ENCODE measurements at places on chromosomes 2 and 18.

DNA sequence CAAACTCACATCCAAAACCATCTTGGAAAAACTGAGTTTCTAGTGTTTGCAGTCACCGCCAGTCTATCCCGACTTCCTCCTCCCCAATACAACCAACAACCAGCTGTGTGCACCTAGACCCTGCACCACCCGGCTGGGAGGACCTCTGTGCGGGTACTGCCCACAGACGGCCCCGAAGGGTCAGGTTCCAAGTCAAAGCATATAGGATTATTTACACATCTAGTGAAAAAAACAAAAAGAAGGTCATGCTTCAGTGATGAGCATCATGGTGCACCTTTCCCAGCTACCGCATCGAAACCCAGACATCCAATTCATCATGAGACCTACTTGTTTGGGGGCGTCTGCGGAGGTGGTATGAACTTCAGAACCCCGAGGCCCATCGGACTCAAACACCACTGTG, 124.8 kb downstream of the ZNF516 start:
- DNase-seq = no peak

DNA sequence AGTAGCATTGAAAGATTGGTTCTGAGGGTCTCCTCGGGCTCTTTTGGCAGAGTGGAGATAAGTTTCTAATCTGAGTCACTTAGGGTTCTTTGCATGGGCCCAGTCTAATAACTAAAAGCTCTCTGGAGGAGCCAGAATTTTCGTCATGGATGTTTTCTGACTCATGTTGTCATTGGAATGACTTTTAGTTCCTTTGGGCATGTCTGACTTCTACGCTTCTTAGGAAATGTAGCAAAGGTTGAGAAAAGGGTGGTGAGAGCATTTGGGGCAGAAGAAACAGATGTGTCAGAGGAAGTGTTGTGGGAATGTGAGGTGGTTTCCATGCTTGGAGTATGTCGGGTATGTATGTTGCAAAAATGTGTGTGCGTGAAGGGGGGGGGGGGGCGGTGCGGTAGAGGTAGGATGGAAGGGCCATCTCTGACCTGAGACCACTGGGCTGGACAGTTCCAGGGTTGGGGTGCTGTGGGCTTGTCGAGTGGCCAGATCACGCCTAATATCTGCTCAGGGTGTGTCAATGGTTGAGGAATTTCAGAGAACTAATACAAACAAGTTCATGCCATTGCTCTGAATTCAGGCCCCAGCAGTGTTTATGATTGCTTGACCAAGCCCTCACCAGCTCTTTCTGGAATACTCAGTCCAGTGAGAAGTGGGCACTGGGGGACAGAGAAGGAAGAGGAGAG, 26.9 kb downstream of the KLHL29 start:
- DNase-seq = no peak

- DNase-seq = no peak
These were observed 101.6 kb upstream of the SIX3 start for GRCh38 chr2:44839771-44840502.

DNA sequence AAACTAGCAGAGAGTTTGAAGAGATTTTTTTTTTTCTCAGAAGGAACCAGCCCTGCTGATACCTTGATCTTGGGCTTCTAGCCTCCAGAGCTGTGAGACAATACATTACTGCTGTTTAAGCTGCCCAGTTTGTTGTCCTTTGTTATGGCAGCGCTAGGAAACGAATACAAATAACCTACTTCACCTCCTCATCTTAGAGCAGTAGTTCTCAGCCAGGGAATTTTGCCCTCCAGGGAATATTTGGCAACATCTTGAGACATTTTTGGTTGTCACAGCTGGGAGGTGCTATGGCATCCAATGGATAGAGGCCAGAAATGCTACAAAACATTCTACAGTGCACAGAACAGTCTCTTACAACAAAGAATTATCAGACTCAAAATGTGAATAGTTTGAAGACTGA, 43.9 kb upstream of the BCL11A start:
- DNase-seq = no peak

- no peak for DNase-seq
These were observed 342.4 kb upstream of the ETAA1 start for GRCh38 chr2:67054728-67055127.

DNA sequence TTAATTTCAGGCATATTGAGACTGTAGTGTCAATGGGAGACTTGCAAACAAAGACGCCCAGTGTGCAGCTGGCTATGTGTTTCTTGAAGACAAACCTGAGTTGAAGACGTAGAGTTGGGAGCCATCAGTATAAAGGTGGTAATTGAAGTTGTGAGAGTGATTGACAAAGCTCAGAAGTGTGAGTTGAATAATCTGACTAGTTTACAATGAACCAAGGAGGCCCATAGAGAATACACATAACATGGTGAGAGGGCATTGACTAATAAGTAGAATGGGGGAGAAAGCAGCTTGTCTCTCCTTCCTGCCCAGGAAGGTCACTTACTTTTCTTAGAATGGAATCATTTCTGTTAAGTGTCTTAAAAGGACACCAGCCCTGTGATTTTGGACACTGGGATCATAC, 14.1 kb downstream of the SP110 start:
- DNase-seq = no peak

DNA sequence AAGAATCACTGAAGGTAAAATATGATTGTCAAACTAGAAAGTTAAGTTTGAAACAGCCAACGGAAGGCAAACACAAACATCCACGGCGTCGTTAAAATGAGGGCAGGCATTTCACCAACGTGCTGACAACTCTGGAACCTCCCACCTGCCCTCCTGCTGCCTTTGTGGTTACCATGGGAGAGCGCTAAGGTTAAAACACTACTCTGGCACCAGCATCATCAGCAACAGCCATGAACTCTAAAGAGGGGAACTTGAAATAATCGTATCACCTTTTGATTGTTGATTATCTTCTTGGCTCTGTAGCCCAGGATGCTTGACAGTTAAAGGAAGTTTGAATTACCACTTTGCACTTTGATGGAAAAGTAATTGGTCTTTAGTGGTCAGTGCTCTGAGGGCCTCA, 34.7 kb downstream of the CYB5A start:
- no peak for DNase-seq

DNA sequence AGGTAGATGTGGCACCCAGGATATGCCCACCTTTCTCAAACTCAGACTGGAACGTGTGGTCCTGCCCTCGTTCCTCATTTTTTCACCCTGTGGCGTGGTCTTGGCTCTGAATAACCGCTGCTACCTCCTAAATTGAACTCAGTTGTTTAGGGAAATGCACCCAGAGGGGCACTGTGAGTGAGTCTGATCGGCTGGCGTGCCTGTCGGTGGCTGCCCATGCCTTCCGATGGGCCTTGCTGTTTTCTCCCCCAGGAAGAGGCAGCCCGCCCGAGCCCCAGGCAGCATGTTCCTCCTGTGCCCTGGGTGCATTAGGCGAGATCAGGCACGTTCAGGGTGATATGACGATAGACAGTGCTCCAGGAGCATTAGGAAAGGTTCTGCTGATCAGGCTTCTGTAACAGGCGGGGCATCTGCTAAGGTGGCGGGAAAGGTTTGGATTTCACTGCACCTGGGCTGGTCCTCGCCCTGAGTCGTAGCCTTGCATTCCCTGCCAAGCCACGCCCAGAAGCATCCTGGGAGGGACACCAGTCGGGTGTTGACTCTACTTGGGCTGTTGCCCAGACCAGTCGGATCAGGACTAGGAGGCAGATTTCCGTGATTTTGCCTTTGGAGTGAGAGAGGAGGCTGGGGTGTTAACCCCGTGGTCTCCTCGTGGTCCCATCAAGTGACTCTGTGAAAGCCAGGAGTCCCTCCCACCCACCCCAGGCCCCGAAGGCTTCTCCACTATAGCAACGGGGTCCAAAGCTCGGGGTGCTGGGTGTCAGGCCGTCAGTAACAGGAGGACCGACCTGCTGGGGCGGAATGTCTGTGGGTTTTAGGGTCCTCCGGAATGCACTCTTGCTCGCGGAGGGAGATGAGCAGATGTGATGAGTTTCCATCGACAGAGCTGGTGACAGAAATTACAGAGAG, 75.1 kb downstream of the SH3BP4 start:
- DNase-seq = no peak

- no peak for DNase-seq
These were observed 49.7 kb downstream of the HPCAL1 start for GRCh38 chr2:10352361-10352760.

- DNase-seq = no peak
These were observed 135.3 kb downstream of the CCDC148 start for GRCh38 chr2:158321264-158321663.

GRCh38 chr2:71878626-71879508, 268.8 kb downstream of the CYP26B1 start:
- no peak for DNase-seq

DNA sequence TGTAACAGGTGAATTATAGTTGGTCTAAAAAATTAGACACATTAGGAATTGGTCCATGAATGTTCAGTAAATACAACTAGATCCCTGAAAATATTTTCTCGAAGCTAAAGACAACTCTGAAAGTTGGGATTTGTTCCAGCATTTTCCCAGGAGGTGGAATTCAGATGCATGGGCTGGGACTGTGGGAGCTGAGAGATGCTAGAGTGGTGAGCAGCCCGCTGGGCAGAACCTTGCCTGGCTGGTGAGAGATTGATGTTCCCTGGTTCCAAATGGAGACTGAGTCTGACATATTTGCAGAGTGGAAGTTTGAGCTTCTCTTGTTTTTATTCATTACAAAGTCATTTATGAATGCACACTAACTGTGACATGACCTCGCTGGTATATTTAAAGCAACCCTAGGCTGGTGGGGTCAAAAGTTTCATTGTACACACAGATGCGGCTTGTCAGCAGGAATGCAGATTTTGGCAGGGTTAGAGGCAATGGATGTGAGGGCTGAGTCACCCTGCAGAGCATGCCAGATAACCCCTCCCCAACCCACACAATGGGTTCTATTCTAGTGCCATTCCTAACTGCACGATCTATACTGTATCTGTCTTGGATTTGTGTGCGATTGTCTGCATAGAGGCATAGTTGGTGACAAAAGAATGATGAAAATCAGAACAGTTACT, 23.5 kb upstream of the TMEM178A start:
- no peak for DNase-seq

DNA sequence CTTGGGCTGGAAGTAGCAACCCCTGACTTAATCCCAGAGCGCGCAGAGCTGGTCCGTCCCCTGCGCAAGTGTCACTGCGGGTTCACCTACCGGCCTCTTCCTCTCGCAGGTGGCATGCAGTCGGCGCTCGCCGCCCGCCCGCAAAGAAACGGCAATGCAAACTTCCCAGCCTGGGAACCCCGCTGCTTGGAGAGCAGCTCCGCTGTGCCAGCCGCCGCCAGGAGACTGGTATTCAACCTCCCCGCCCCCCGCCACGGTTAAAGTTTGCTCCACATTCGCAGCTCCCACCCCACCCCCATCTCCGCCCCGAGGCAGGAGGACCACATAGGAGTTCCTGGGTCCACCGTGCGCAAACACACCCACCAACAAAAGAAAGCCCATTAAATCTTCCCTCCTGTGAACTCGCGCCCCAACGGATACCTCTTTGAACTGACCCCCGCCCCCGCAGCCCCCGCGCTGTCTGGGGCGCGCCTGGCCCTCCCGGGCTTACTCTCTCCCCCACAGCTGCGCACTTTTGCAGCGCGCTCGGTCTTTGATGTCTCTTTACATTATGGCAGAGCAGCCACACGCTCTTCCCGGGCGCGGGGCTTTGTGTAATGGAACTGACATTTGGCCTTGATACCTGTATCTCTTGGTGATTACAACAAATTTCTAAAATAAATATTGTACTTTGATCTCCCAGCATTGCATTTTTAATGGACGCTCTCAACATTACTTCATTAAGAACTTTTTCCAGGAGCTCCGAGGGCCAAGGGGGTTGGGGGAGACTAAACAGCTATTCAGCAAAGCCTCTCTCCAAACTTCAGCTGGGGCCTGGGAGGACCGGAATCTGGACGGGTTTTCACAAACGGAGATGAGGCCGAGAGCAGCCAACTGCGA, 3.1 kb upstream of the SP5 start:
- peak; percentile 5 for DNase-seq

GRCh38 chr2:38602136-38602731, 494 bp downstream of the HNRNPLL start:
- peak; percentile 39 for DNase-seq

DNA sequence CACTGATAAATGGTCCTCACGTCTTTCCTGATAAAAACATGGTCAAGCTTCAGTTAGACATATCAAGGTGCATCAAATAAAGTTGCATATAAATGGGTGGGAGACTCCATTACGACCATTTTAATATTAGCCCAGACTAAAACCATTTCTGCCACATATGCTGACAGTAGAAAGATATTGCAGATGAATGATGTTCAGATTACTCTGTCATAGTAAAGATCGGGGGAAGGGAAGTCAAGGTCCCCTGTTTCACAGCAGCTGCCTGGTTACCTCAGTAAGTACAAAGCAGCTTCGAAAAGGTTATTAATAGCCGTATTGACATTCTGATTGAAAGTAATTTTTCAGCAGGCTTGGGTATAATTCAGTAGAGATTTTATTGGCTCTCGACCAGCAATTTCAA, 927.7 kb upstream of the CDH2 start:
- no peak for DNase-seq

GRCh38 chr2:217972490-217972889, 30.3 kb downstream of the TNS1 start:
- no peak for DNase-seq

- DNase-seq = no peak
These were observed 45.1 kb downstream of the RPL31 start for GRCh38 chr2:101047075-101047766.

DNA sequence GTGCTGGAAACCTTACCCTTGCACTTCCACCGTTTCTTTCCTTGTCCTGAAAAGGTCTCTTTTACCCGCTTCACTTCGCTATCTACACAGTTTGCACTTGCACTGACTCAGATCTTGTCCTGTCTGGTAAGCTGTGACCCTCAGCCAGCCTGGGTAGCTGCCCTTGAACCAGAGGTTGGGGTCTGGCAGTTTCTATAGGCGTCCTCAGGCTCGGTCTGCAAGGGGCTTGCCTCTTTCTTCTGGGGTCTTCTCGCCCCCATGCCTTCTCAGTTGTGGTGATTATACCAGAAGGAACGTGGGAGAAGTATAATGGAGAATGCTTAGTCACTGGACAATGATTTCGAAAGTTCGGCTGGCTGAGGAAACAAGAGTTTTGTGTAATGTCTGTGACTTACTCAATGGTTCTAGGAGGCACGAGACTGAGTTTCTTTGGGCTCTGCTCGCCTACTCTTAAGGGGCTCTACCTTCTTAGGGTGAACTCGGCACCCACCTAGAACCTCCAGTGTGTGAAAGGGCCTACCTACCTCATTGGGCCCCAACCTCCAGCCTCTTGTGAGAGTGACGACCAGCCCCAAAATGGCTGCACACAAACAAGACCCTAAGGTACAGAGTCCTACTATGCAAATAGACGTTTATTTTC, 6.9 kb upstream of the STAT1 start:
- peak; percentile 49 for DNase-seq

GRCh38 chr2:81234711-81235110, 930.2 kb upstream of the LRRTM1 start:
- DNase-seq = no peak

GRCh38 chr2:64404002-64404731, 49.8 kb upstream of the LGALSL start:
- no peak for DNase-seq

- no peak for DNase-seq
These were observed 31.5 kb upstream of the CAB39 start for GRCh38 chr2:230681171-230681545.

GRCh38 chr2:123688231-123688940, 336.7 kb upstream of the CNTNAP5 start:
- DNase-seq = no peak

Measured in stimulated activated CD4-positive, alpha-beta T cell treated with anti-CD3 and anti-CD28 coated beads, Interleukin-4, amount 100 ng/mL, for 1 hour (primary cell).